ENCODE measurements at places on chromosomes 5 and 9.

- no peak for DNase-seq
Observed at GRCh38 chr5:158487664-158488063, 612.1 kb downstream of the EBF1 start.

GRCh38 chr9:2876320-2876719, 32.4 kb upstream of the PUM3 start:
- no peak for DNase-seq

DNA sequence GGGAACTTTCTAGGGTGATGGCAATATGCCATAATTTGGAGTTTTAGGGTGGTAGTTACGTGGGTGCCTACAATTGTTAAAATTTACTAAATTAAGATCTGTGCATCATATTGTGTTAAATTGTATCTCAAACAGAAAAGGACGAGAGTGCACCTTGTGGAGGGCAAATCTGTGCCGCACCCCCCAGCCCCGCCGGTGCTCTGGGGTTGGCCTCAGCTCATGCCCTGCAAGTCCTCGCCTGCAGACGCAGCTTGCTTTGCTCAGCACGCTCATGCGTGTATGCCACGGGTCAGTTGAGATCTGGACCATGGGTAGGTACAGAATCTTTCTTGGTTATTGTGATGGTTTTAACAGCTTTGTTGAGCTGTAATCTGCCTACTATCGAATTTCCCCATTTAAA, 33.7 kb upstream of the FCN1 start:
- no peak for DNase-seq

DNA sequence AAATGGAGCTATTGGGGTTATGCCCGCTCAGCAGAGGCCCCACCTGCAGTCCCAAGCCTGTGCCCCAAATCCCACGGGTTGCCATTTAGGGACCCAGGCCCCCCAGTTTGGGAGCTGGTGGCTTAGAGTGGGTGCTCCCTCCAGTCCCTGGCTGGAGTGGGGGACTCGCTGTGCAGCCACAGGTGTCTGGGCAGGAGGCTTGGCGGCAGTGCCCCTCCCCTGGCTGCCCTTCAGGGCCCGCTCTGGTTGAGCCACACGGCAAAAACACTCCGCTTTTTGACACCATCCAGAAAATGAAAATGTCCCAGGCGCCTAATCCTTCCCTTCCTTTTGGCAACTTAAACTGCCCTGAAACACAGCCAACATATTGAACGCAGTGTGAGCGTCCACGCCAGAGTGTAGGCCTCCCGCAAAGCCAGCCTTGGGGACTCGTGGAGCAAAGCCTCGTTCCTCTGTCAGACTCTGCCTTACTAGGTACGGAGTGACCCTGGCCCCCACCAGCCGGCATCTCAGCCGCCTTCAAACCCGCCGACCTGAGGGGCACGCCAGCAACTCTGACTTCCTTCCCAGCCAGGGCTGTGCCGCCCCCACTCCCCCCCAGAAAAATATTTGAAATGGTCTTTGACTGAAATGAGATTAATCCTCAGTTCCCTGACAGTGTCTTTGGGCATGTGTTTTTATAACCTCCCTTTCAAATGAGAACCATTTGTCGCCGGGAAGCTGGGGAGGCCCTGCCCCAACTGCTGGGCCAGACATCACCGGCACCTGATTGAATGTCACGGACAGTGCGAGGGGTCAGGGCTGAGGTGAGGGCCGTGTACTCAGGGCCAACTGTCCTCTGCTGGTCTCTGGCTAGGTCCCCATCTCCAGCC, 98.5 kb upstream of the LMX1B start:
- DNase-seq = no peak

DNA sequence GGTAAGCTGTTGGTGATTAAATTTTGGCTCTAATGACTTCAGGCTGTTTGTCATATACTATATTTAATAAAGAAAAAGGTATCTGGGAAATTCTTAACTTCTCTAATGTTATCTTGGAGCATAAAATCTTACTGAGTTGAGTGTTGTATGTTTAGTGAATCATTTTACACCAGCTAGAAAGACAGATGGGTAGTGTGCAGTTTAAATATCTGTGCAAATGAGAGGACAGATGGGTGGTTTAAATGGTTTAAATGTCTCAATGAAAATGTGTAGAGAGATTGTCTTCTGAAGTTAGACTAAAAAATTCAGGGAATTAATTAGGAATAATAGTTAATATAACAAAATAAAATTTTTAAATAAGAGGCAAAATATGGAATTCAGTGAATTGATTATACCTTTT, 114.5 kb downstream of the FER start:
- DNase-seq = no peak

DNA sequence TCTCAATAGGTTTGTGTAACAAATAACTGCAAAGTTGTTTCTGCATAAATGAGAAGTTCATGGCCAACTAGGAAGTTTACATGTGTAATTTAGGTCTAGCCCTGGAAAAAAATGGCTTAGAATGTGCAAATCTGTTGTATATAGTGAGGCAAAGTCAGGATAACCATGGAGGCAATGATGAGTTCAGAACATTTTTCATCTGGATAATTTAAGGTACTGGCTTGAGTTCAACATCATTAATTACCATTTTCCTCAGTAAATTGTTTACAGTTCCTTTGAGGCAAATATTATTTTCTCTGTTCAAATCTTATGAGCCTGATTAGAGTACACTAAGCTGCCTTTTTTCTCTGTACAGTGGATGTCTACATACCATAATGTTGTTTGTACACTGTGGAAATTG, 1259.0 kb upstream of the NUDT12 start:
- DNase-seq = no peak

DNA sequence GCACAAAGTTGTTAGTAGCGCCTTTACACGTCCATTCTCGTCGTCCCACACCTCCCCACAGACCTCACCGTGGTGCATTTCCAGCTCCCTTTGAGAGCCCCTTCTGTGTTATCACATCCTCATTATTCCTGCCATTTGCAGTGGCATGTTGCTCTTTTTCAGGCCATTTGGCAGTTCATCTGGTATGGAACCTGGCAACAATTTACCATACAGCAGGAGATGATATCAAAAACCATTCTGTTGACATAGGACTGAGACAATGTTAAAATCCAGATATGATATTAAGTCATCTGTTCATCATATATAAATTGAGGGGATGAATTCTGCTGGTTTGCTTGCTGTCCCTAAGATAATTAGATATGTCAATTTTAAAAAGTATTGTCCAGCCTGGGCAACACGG, 83.0 kb downstream of the TMEM174 start:
- no peak for DNase-seq

DNA sequence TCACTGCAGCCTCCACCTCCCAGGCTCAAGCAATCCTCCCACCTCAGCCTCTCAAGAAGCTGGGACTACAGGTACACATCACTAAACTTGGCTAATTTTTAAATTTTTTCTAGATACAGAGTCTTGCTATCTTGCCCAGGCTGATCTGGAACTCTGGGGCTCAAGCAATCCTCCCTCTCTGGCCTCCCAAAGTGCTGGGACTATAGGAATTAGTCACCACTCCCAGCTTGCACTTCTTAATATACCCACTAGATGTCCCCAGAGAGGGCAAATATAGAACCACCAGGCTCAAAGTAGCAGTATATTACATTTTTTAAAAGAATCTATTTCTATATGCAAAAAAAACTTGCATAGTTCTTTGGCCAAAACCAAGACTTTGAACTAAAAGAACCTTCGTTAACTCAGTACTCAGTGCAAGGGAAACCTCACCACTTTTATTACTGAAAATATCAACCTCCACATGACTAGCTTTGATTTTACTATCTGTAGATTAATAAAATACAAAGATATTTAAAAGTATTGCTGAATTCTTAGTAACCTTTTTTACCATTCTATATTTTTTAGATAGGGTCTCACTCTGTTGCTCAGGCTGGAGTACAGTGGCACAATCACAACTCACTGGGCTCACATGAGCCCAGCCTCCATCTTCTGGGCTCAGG, 25.8 kb upstream of the HSD17B3 start:
- peak; percentile 58 for DNase-seq

- no peak for DNase-seq
Observed at GRCh38 chr5:4205398-4205797, 609.8 kb downstream of the IRX1 start.

GRCh38 chr5:111326551-111326950, 102.4 kb downstream of the CAMK4 start:
- DNase-seq = no peak

GRCh38 chr5:3911773-3912172, 316.1 kb downstream of the IRX1 start:
- DNase-seq = no peak

DNA sequence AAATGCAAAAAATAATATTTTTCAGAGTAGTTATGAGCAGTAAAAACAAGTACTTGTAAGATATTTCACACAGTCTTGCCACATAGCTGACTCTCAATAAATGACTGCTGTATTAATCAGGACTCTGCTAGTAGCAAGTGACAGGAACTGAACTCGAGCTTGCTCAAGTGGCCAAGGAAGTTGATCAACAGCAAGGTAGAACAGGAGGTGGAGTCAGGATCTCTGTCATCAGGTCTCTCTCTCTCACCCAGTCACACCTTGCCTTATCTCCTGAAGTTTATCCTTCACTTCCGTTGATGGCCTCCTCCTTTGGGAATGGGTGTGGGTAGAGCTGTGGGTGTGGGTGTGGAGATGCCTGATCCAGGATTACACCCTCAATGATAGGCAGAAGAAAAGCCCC, 107.0 kb downstream of the GPBP1 start:
- no peak for DNase-seq

GRCh38 chr5:132271251-132272246, 14.1 kb downstream of the PDLIM4 start:
- DNase-seq = no peak

DNA sequence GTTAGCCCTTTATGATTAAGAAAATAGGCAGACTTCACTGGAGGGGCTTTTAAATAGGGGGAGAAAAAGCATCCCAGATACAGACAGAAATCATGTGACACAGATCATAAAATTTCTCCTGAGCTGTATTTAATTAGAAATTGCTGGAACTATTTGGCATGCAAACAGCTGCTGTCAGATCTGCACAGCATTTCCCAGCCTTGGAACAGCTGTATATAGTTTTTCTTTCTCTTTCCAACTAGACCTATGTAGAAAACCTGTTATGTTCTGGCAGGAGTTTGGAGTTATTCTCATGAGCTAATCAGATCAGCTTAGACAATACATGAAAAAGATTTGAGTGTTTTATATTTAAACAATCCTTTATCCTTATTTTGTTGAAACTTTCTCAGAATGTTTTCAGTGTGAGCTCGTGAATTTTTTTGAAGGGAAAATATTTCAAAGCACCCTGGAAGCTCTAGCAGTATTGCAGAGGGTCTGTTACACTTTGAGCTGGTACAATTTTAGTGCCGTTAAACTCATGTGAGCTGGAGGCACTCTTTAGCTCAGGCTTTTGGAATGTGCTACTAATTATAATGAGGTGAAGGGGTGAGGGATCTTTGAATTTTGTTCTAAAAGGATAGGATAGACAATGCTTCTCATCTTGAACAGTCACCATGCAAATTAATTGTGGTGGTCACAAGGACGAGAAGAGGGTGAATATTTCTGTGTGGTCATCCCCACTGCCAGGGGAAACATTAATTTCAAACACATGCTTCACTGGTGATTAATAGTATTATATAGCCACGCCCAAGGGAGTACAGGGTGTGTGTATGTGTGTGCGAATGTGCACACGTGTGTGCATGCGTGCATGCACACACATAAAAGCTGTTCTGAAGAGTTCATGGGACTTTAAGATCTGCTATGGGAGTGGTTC, 239.4 kb upstream of the FBXL7 start:
- DNase-seq = no peak

- DNase-seq = peak; percentile 18
Observed at GRCh38 chr5:116453988-116454411, 120.6 kb downstream of the SEMA6A start.

- no peak for DNase-seq
Observed at GRCh38 chr5:87195616-87196015, 72.1 kb upstream of the RASA1 start.

DNA sequence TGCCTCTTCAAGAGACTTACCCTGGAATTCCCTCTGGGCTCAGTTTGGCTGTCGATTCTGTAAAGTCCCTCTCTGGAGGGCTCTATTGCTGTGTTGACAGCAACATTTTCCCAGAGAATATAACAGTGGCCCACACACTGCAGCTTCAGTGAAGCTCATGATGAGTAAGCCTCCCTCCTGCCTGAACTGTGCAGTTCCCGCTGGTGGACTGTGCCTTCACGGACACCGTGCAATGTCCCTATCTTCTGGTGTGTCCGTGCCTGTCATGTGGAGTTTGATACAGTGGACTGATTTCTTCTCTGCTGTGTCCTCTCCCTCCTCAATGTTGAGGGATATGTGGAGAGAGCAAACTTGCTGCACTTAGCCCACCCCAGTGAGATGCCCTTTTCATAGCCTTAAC, 109.0 kb downstream of the NTRK2 start:
- DNase-seq = no peak

GRCh38 chr9:106074006-106074405, 379.7 kb downstream of the TMEM38B start:
- no peak for DNase-seq

DNA sequence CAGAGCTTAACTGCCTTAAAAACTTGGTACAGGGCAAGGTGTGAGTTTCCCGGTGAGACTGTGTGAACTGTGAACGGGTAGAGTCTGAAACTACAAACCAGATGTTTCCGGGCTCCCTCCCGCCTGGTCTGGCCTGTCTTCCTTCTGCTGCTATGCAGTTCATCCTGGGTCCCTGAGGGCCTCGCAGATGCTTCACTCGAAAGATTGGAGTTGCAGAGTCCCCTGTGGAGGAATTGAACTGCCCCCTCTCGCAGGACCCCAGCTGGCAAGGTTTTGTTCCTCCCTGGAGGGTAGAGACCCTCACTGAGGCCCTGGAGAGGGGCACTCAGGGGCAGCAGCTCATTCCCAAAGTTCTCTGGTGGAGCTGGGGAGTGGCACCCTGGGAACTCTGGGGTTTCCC, 533 bp downstream of the DCANP1 start:
- DNase-seq = no peak

GRCh38 chr9:87518702-87519335, 21.2 kb downstream of the DAPK1 start:
- DNase-seq = no peak

DNA sequence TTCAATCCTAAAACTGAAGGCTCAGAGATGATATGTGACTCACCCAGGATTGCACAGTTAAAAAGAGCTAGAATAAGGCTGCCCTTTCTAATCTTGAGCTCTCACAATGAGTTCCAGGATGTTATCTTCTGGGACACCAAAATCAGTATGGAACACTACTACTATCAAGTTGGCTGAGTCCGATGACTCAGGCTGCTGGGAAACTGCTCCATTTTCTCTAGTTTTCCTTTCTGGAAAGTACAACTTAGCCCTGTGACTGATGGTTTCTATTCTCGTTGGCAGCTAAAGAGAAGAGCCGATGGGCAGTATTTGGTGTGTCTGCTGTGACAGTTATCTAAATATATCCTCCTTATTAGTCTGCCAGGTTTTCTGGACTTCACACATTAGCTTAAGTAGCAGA, 37.9 kb upstream of the DPYSL3 start:
- peak; percentile 17 for DNase-seq

DNA sequence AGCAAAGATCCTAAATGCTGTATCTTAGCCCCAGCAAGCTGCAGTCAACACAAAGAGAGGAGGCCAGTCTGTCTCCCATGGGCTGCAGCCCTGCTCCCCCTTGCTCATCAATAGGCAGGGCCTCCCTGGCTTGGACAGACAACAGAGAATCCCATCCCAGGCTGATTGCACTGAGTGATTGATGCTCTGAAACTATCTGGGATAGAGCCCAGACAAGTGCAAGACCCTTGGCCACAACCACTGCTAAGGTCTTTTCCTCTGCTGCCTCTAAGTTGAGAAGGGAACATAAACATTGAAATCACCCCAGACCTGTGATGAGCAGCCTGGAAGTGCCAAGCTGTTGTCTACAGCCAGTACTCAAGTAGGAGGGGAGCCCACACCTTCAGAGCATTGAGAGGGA, 661.0 kb upstream of the CDH18 start:
- no peak for DNase-seq
